ENCODE measurements at places on chromosomes 16 and 17.

DNA sequence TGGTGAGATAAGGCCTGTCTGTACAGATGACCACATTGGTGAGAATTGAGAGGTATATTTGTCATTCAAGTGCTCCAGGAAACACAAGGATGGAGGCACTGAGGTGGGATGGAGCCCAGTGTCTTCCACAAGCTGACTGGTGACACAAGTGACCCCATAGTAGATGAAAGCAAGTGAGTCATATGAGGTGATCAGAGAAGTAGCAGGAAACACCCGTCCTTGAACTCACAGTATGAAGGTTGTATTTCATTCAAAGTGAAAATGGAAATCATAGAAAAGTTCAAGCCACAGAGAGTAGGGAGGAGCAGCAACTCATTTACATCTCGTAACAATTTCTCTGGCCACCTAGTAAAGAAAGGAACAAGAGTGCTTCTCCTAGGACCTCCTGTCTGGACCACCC is 609.8 kb downstream of the HS3ST4 start:
- no peak for DNase-seq

DNA sequence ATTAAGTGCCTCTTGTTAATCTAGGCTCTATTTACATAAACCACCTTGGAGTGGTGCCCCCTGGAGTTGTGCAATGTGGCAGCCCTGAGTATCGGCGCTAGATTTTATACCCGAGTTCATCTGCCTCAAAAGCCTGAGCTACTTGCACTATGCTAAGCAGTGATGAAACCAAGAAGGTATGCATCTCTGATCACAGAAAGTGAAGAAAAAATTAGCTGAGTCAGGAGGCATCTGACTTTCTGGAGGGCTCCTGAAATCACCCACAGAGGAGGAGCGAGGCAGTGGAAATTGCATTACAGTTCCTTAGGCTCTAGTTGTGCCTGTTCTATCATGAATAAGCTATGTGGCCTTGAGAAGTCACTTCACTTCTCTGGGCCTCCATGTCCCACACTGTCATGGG is 80.3 kb upstream of the PSMD7 start:
- no peak for DNase-seq

GRCh38 chr17:41919165-41919817 is 540 bp upstream of the ACLY start:
- DNase-seq, result no peak

GRCh38 chr16:57614944-57615343 is 13.5 kb upstream of the ADGRG1 start:
- DNase-seq, result no peak

DNA sequence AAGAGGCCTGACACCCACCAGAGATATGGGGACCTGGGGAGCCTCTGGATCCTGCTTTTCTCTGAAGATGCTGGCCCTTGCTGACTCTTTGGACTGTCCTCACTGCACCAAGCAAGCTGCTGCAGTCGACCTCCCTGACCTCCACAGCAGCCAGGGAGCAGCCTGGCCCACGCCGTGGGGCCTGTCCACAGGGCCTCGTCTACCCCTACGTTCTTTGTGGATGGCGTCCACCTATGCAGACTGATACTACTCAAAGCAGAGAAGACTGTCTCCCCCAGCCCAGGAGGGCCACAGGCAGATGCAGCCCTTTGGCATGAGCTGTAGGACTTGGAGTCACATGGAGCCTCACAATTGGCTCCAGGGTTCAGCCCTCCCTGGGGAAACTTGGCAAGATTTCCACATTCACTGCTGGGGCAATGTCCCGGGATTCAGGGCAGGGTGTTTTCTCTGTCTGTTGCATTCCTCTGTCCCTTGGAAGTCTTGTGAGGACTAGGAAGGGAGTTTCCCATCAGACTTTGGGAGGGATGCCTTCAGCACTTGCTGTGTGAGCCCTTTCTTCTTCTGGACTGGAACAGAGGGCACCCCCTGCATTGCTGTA is 152.2 kb downstream of the NTN1 start:
- DNase-seq, result no peak

GRCh38 chr16:86508947-86509758 is 1.2 kb upstream of the FOXF1 start:
- no peak for DNase-seq

- no peak for DNase-seq
These were observed 124.5 kb downstream of the CCDC182 start for GRCh38 chr17:57620576-57620975.

DNA sequence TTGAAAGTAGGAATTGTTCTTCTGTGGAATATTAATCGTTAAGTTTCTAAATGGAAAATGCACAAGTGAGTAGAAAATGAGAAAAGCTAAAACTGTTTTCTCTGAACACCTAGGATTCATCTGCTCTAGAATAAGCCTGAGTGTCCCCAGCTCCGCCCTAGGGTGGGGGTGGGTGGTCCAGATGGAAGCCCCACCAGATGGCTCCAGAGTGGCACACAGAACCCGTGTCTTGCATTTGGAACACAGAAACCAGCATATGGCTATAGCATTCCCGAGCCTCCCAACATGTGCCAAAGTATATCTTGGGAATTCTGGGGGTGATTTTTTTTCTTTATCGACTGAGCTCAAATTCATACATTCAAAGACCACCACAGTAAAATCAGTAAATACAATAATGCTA is 517.7 kb upstream of the PSMD7 start:
- DNase-seq, result no peak

DNA sequence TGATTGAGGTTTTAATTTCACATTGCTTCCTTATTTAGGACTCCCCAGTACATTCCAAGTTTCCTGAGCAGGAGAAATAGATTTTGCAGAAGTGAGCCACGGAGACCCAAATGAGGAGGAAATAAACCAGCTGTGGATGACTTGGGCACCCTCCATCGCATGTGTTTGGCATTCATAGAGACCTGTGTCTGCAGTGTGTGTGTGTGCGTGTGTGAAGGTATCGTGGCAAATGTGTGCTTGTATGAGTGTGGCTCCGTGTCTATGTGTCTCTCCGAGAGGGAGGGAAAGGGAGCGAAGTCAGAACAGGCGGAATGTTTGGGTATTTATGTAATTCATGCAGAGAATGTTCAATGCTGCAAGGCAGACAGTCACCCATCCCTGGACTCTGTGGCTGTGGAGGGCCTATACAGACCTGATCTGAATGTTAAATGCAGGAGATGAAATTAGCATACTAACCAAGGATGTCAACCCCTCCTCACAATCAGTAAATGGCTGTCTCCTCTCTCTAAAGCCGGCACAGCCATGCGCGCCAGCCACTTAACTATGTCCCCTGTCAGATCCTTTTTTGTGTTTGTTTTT is 186.0 kb upstream of the ZFHX3 start:
- DNase-seq, result no peak

Measured in T follicular helper cell (primary cell).